ENCODE measurements at places on chromosomes 11 and 22.

DNA sequence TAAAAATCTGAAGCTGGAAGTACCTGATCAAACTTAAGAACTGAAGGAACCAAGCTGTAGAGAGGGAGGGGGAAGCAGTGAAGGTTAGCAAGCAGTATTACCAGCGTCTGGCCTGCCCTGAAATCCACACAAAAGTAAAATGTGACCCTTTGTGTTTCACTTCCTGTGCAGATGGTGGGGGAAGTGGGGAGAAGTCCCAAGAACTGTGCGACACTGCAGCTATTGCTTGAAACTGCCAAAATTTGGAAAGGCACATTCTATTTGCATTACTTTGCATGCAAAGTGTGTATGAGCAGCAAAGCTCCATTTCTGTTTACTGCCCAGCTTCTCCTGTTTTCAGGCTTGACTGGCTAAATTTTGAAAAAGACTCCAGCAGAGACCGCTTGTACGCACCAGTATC is 72.1 kb upstream of the BMAL1 start:
- no peak for DNase-seq

GRCh38 chr11:11512090-11512489 is 109.7 kb downstream of the GALNT18 start:
- no peak for DNase-seq

GRCh38 chr11:114197799-114198500 is 98.2 kb upstream of the NNMT start:
- DNase-seq: no peak

DNA sequence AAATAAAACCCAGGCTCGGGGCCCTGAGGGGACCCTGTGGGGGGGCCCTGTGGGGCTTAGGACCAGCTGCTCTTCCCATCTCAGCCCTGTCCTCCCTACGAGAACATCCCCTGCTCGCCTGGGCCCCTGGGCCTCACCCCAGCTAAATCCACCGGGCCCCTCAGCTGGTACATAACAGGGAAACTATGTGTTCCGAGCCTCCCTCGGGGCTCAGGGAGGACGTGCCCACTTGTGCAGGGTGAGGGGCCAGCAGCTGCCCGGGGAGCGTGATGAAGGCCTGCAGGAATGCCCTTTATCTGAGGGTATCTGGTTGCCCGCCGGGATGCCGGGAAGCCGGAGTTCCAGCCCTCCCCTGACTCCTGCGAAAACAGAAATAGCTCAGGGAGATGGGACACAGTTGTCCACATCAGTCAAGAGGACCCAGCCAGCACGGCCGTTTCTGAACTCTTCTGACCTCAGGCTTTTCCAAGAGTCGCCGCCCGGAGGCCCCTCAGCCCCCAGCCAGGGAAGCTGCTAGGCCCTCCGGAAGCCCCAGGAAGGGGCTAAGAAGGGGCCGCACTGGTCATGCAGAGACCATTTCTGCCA is 20.6 kb downstream of the MRPL23 start:
- no peak for DNase-seq

DNA sequence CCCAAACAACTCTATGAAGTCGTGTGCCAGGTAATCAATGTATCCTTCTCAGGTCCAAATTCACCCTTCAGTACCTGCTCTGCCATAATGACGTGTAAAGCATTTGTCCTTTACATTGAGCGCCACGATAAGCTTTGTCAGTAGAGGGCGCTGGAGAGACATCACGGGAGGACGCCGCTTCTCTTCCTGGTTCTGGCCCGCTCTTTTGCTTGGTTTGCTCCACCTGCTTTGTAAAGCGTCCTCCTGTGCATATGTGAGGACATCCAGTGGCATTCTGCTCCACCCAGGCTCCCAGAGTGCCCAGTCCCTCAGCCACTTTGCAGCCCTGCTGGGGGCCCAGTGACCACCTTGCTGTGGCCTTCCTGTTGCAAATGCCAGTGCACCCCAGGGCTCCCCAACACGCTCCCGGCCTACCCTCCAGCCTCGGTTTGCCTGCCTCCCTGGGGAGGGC is 61.1 kb downstream of the WT1 start:
- no peak for DNase-seq

- DNase-seq: no peak
Measured at GRCh38 chr11:7031471-7031871, 11.2 kb downstream of the NLRP14 start.

GRCh38 chr22:33451866-33452469 is 393.8 kb upstream of the SYN3 start:
- no peak for DNase-seq

DNA sequence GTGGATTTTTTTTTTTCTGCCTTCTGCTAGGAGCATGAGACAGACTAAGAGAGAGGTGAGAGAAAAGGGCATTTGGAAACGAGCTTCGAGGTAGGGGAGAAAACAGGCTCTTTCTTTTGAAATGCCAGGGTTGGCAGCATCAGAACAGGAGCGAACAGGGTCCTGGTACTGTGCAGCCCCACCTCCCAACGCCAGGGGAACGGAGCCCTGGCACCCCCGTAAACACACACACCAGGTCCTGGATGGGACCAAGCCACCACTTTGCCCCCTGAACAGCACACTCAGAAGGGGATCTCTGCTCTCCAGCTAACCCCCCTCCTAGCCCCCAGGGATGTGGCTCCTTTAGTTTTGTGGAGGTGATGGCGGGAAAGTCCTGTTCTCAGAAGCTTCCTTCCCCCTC is 127.1 kb downstream of the CTTN start:
- no peak for DNase-seq

Measured in stimulated activated CD8-positive, alpha-beta memory T cell treated with anti-CD3 and anti-CD28 coated beads, Interleukin-7, amount 100 ng/mL, for 1 hour (primary cell).